K562 (cell line): ENCODE measurements at places on chromosomes 2 and 18. TPM values are rescaled to one million over a fixed set of nuclear protein-coding genes. Genes with fewer than 3 reads are reported as not detected.

DNA sequence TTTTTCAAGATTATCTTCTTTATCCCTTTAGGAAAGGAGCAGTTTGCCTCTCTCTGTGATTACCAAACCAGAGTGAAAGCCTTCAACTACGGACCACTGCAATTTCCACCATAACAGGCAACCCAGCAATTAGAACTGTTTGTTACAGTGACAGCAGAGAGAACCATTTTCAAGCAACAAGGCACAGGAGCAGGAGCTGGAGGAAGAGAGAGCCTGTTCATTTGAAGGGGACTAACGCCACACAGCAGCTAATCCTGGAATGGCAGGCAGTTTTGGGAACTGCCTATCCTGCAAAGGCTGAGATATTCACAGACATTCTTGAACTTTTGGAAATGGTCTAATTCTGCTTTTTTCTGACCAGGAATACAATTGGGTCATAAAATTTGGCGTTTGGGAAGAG lies 1541.9 kb upstream of the PIK3C3 start:
- no peak for DNase-seq
- no peaks in the 10 kb centered on the region for H3K27me3 ChIP-seq
- H3K36me3 ChIP-seq, result no peaks in the 10 kb centered on the region

GRCh38 chr2:12978066-12978835 lies 261.5 kb downstream of the TRIB2 start:
- H3K27ac ChIP-seq, result no peak overlapping the region
- no peaks in the 10 kb centered on the region for H3K4me1 ChIP-seq
- no peak overlapping the region for H3K4me3 ChIP-seq
- no peaks in the 10 kb centered on the region for H3K36me3 ChIP-seq
- DNase-seq, result no peak

- H3K4me3 ChIP-seq, result no peak overlapping the region
- no peak for DNase-seq
- no peaks in the 10 kb centered on the region for H3K36me3 ChIP-seq
Measured at GRCh38 chr2:217880891-217881290, 121.9 kb downstream of the TNS1 start.

INO80D gene
- 7.7 and 8.1 TPM in 2 replicates for total RNA-seq

GRCh38 chr2:217010173-217010572 lies 150.3 kb upstream of the TNP1 start:
- H3K36me3 ChIP-seq, result no peaks in the 10 kb centered on the region
- no peak overlapping the region for H3K4me3 ChIP-seq
- H3K27ac ChIP-seq, result no peak overlapping the region
- no peak for DNase-seq
- no peaks in the 10 kb centered on the region for H3K4me1 ChIP-seq
- H3K27me3 ChIP-seq, result no peaks in the 10 kb centered on the region; the same call in 1 of the 2 replicates

SP9 gene
- total RNA-seq, result 0.18 and 0.20 TPM in 2 replicates

DNA sequence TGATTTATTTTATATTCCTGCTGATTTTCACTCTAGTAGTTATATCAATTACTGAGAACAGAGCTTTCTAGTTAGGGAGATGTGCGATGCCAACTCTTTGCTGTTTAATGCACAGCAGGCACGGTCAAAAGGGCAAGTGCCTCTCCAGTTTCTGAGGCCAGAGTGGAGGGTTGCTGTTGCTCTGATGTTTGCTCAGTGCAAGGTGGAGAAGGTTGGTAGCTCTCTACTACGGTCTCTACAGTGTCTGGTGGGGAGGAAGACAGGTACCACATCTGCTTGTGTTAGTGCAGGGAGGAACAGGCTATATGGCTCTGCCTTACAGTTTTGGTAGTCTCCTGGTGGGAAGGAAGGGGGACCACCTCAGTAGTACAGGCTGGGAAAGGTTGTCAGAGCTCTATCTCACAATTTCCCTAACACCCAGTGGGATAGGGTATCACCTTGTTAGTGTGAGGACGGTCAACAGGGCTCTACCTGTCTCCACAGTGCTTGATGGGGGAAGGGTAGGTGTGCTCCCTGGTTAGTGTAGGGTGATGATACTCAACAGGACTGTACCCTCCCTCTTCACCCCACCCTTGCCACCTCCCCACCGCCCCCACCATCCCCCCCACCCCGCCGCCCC lies 85.9 kb downstream of the FANCL start:
- H3K27ac ChIP-seq, result no peak overlapping the region
- no peak for DNase-seq
- peaks cover 38% of the 10 kb centered on the region for H3K36me3 ChIP-seq
- H3K4me3 ChIP-seq, result no peak overlapping the region
- H3K4me1 ChIP-seq, result no peaks in the 10 kb centered on the region
- H3K27me3 ChIP-seq, result no peaks in the 10 kb centered on the region

ORC2 gene
- total RNA-seq, result 41.1 and 42.3 TPM in 2 replicates

DNA sequence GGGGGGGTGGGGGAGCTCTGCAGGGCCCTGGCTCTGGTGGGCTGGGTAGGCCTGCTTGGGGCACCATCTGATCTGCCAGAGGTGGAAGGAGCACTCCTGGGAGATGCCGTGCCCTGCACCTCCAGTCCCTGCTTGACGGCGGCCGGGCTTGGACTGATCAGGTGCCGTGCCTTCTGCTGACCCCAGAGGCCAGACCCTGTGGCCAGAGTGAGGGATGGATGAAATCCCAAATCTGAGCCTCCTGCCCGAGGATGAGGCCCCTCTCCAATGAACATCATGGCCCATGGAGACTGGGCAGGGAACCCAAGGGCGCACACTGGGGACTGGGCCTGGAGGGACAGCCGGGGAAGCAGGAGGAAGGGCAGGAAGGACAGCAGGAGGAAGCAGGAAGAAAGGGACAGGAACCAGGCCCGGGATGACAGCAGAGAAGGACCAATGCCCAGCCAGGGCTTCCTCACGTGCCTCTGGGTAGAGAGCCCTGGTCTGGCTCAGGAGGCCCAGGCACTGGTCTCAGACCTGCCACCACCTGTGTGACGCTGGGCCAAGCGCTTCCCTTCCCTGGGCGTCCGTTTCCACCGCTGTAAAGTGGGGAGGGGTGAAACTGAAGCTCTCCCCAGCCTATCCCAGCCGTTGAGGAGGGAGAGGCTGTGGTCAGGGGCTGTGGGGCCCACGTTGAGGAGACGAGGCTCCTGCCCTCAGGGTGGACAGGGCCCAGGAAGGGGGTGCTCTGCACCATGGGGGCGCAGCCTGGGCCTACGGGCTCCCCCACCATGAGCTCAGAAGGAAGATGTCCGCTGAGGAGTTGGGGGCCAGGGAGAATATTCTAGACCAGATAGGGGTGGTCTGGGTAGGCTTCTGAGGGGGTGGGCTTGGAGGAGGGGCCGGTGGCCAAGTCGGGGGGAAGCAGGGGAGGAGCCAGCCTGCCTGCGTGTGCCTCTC lies 1.0 kb upstream of the GPR35 start:
- no peaks in the 10 kb centered on the region for H3K36me3 ChIP-seq
- H3K27ac ChIP-seq, result no peak overlapping the region
- H3K27me3 ChIP-seq, result 0 out of 2 replicates have a peak, but pooled peaks cover under 1% of the 10 kb centered on the region
- H3K4me3 ChIP-seq, result no peak overlapping the region
- H3K4me1 ChIP-seq, result no peaks in the 10 kb centered on the region

- H3K27me3 ChIP-seq, result 0 out of 3 replicates have a peak, but pooled peaks cover 2% of the 10 kb centered on the region
- H3K4me1 ChIP-seq, result no peaks in the 10 kb centered on the region
- no peak overlapping the region for H3K4me3 ChIP-seq
- no peak overlapping the region for H3K27ac ChIP-seq
- no peak for DNase-seq
- H3K36me3 ChIP-seq, result no peaks in the 10 kb centered on the region
Measured at GRCh38 chr2:25411281-25411680, 69.6 kb upstream of the DNMT3A start.

GRCh38 chr2:46803911-46804670 lies 111.5 kb downstream of the MCFD2 start:
- H3K4me3 ChIP-seq, result no peak overlapping the region
- H3K36me3 ChIP-seq, result no peaks in the 10 kb centered on the region
- H3K4me1 ChIP-seq, result 0 out of 2 replicates have a peak, but pooled peaks cover 4% of the 10 kb centered on the region
- peaks cover 16% of the 10 kb centered on the region; the same call in 2 of the 3 replicates for H3K27me3 ChIP-seq
- no peak overlapping the region for H3K27ac ChIP-seq

CRACDL gene
- not detected in 2 replicates for total RNA-seq

GRCh38 chr2:241102239-241102803 lies at the start of gene MTERF4:
Gene MTERF4 (minus strand): TSS chr2:241102287. CDS start chr2:241102273, 14 bp downstream.
- peak; percentile 87 for DNase-seq
- peaks cover 27% of the 10 kb centered on the region; the same call in 2 of the 3 replicates for H3K36me3 ChIP-seq
- H3K27ac ChIP-seq, result peak within 1 kb of the TSS; percentile 87
- no peaks in the 10 kb centered on the region for H3K27me3 ChIP-seq
- peak within 1 kb of the TSS; percentile 88 for H3K4me3 ChIP-seq
- H3K4me1 ChIP-seq, result peaks cover 8% of the 10 kb centered on the region

- H3K4me3 ChIP-seq, result no peak overlapping the region
- DNase-seq, result no peak
- no peak overlapping the region for H3K27ac ChIP-seq
- no peaks in the 10 kb centered on the region for H3K27me3 ChIP-seq
- H3K4me1 ChIP-seq, result peaks cover 6% of the 10 kb centered on the region; the same call in 1 of the 3 replicates
- H3K36me3 ChIP-seq, result no peaks in the 10 kb centered on the region
Measured at GRCh38 chr2:215729985-215730620, 283.2 kb downstream of the MREG start.

GRCh38 chr2:222568865-222569264 lies 87.0 kb downstream of the FARSB start:
- no peak overlapping the region for H3K27ac ChIP-seq
- peaks cover 61% of the 10 kb centered on the region; the same call in 2 of the 3 replicates for H3K36me3 ChIP-seq
- H3K4me3 ChIP-seq, result no peak overlapping the region
- H3K4me1 ChIP-seq, result no peaks in the 10 kb centered on the region; the same call in 1 of the 2 replicates
- no peaks in the 10 kb centered on the region for H3K27me3 ChIP-seq
